ENCODE measurements at places on chromosomes 7 and 10.

- no peak for DNase-seq
Observed at GRCh38 chr7:5699467-5700384, 81.7 kb downstream of the RNF216 start.

- DNase-seq, result no peak
Observed at GRCh38 chr7:83415840-83416239, 233.1 kb downstream of the SEMA3E start.

DNA sequence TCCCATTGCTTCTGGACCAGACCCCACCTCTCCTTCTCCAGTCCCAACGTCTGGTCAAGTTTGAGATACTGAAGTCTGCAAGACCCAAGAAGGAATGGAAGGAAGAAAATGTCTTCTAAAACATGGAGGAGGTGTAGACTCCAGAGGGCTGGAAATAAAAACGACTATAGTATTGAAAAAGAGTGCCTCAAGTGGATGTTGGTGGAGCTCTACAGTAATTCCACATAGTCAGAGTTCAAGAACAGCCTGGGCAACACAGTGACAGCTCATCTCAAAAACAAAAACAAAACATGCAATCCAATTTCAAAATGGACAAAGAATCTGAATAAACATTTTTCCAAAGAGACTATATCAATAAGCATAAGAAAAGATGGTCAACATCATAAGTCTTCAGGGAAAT is 2.3 kb upstream of the PCGF6 start:
- no peak for DNase-seq

DNA sequence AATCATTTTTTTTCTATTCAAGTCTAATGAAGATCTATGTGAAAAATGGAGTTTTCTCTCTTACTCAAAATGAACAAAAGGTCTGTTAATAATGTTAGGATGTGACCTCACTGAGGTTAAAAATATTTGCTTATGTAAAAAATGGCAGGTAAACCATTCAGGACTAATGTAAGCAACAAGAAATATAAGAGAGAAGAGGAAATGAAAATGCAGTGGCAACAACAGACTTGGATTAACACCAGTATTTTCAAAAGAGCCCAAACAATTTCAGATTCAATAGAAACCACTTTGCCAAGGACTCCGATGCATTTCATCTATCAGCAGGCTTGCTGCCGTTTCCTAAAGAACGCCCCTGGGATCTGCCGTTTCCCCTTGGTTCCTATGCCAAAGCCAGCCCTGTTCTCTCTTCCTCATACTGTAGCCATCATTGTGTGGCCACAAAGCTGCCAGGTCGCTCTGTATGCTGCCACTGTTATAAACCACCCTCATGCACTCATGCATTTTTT is 66.4 kb downstream of the MTURN start:
- DNase-seq, result peak; percentile 12

- DNase-seq, result no peak
Observed at GRCh38 chr7:7567898-7568531, 1.3 kb downstream of the MIOS start.

DNA sequence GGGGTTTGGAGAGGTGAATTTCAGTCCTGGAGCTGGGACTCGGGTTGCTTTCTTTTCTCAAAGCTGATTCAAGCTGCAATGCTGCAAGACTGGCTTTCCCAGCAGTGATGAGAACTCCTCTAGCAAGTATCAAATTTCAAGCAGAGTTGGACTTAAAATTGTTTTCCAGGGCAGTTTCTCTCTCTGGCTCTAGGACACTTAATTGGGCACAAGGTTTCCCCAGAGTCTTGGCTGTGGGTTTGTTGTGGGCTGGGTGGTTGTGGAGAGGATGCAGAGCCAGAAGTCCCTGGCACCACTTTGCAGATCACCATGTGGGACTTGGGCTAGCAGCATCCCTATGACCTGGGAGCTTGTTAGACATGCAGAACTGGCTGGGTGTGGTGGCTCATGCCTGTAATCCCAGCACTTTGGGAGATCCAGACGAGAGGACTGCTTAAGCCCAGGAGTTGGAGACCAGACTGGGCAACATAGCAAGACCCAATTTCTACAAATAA is 16.8 kb downstream of the AKR1B15 start:
- DNase-seq, result no peak

DNA sequence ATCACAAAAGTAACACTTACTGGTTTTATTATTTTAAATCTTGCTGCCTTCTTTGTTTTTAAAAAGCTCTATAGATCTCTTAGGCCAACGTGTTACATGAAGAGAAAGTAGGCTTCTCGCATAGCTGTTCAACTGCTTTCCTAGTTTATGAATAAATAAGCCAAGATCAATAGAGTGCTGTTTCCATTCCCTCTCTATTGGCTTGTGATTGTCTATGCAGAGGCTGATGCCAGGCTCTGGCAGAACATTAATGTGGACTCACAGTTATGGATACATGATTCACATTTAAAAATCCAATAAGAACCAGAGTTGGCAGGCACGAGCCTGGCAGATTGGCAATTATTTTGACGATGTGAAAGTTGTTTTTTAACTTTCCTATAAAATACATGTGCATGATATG is 137.5 kb downstream of the GNAT3 start:
- DNase-seq, result no peak

- DNase-seq, result no peak
Observed at GRCh38 chr10:105094048-105094447, 453.0 kb downstream of the SORCS3 start.

- peak; percentile 97 for DNase-seq
Observed at GRCh38 chr7:135320268-135320667, 86.6 kb downstream of the STRA8 start.

DNA sequence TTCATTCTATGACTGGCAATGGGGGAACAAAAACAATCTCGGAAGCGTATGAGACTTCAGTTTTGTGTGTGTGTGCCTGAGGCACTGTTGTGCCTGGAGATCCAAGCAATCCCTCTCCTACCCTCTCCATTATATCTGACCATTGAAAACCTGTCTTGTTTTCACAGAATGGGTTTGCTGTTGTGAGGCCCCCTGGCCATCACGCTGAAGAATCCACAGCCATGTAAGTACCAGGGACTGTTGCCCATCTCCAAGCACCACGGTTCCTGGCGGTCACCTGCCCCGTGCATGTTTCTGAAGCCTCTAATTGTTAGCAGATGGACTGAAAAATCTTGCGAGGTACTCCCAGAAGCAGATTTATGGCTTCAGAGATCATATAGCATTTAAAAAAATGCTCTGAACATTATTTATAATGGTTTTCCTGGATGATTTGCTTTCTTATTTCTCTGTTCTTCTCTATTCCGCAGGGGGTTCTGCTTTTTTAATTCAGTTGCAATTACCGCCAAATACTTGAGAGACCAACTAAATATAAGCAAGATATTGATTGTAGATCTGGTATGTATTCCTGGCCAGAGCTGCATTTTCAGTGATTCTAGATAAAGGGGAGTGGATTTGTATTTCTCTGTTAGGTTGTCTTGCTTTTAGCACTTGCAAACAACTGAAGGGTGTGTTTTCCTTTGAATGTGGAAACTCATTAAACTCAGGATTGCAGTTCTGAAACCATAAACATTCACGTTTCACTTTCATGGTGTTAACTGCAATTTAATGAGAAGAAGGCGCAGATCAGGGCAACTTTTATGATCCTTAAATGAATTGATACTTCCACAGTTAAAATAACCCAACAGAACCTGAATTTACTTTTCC is 288.2 kb downstream of the TWIST1 start:
- no peak for DNase-seq

DNA sequence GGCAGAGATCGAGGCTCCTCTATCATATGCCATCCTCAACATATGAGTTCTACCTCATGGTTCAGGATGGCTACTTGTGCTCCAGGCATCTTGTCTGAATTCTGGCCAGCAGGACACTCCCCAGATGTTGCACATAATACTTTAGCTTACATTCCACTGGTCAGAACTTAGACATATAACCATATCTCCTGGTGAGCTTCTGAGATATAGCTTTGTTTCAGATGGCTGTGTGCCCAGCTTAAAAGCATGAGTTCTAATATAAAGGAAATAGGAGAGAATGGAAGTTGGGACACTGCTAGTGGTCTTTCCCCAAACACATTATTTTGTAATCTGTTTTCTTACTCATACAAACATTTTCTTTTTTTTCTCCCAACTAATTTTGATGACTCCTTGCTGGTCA is 50.8 kb upstream of the IFRD1 start:
- DNase-seq, result no peak

GRCh38 chr7:108461840-108462239 is 5.6 kb upstream of the NRCAM start:
- no peak for DNase-seq

DNA sequence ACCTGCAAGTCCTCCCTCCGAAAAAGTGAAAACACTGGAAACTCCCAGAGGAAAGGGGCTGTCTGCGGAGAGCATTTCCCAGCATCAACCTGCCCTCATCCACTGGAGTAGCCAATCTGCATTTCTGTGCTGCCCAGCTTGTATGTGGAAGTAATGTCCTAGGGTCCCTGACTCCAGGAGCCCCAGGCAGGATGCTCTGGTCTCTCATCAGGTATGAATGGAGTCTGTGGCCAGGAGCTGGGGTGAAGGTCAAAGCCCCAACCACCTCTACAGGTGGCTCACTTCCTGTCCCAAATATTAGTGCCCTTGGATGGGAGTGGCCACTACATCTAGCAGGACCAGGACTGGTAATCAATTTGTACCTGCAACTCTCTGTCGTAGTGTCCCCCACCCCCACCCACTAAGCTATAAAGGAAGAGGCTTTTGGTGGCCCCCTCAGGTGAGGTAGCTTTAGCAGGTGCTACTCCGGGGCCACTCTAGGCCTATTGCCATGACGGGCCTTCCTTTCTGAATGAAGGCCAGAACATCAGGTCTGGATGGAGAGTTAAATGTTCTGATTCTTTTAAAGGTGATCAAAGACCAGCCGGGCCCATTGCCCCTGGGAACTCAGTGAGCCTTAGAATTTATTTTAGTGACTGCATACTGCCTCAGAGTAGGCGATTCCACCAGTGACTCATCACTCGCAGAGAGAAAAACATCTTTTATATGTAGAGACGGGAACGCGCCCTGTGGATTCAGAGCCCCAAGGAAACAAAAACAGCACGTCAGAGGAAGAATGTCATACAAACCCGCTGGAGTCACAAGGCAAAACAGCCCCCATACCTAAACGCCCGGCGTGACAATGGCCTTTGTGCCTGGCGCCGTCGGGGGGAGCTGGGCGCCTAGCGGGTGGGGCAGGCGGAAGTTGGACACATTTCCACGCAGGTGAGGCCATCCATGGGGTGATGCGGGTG is 13.0 kb downstream of the EN2 start:
- no peak for DNase-seq

- no peak for DNase-seq
Observed at GRCh38 chr7:96508371-96508770, 186.5 kb upstream of the SLC25A13 start.

- DNase-seq, result peak; percentile 70
Observed at GRCh38 chr7:111089822-111090426, 1.0 kb upstream of the LRRN3 start.

GRCh38 chr7:50121286-50121685 is 28.2 kb upstream of the ZPBP start:
- DNase-seq, result no peak

GRCh38 chr10:124285587-124286527 is 132.9 kb downstream of the OAT start:
- DNase-seq, result no peak

DNA sequence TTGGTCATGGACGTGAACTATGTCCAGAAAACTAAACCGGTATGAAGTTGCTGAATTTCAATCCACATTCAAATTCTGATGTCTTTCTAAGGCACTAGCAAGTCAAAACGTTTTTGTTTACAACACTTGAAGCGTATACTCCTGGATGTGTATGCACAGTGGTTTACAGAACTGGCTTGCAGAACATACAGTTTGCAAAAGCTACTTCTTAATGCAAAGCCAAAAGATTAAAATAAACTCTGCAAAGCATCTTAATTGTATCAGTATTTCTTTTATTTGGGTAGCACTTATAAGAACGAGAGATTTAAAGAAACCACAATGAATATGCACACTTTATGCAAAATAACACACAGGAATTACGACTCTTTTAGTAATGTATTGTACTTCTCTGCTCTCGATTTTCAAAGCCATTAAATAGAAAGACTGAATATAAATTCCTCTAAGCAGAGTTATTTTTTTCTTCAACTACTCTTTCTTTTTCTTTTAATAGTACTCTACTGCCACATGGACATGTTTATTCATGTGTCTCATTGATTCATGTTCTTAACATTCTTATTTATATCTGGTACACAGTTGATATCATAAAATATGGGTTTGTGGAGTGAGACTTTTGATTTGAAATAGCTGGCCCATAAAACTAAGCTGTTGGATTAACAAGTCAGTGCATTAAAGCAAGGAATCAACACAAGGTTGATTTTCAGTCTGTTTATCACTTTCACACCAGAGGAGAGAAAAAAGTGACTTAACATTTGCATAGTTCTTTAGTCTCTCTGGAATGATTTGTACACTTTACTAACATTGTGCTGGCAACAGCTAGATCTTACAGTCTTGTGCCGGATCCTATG is 189.4 kb upstream of the STEAP4 start:
- DNase-seq, result no peak

DNA sequence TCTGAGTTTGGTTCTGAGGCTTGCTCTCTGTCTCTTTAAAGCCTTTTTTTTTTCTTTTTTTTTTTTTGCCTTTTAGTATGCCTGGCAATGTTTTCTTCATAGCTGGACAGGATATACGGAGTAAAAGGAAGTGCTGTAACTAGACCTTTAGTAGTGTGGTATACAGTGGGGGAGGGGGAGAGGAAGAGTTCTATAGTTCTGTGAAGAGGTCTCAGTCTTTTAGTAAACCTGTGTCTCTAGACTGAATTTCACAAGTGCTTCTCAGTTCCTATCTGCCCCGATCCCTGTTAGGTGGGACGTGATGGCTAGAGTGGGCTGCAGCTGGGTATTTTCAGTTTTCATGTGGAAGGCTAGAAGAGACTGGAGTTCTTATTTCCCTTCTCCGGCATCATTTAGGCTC is 3.1 kb upstream of the ABCC2 start:
- DNase-seq, result peak; percentile 95

DNA sequence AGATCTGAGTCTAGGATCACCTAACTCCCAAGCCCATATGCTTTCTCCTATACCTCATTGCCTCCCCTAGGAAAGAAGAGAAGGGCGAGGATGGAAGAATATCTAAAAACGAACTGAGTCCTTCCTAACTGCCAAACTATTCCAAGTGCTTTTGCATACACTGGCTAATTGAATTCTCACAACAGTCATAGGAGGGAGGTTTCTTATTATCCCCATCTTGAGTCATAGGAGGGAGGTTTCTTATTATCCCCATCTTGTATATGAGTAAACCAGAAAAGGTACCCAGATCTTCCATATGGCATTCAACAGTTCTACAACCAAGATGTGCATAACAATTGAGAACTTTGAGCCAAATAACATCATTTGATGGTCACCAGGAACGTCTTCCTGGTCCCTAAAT is 13.1 kb upstream of the FAM204A start:
- no peak for DNase-seq

- DNase-seq, result peak; percentile 60
Observed at GRCh38 chr10:125955766-125956165, 59.4 kb downstream of the FANK1 start.

GRCh38 chr7:95394370-95394769 is 1.8 kb downstream of the PON3 start:
- no peak for DNase-seq

DNA sequence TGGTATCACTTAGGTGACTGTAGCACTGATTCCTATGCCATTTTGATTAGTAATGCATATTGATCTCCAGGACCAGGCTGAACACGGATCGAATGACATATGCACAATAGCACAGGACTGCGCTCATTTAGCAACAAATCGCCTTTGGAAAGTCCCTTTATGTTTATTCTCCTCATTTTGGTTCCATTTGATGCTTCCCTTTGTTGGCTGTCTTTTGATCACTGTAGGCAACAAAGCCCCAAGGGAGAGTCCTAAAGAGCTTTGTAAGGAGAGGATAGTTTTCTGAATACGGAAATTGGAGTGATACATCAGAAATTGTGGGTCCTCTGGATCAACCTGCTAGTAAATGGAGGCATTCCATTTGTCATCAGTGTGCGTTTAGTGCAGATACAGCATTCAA is 1111.4 kb downstream of the SORCS1 start:
- no peak for DNase-seq

Data from dermis blood vessel endothelial cell (primary cell).